ENCODE measurements at places on chromosomes 13 and 19.

DNA sequence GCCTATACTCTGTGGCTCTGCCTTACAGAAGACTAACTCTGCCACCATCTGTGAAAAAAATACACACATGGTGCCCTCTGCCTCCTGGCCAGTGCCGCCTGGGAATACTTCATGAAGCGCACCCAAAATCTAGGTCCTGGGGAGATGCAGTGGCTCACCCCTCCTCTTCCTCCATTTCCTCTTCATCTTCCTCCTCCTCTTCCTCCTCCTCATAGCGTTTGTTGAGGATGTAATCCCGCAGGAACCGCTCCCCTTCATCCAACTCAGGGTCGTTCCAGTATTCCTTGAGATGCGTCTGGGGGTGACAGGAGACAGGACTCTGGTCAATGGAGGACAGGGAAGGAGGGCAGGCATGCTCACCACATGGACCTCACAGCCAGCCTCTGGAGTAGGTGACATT is 5.7 kb downstream of the KRI1 start:
- no peak for DNase-seq

DNA sequence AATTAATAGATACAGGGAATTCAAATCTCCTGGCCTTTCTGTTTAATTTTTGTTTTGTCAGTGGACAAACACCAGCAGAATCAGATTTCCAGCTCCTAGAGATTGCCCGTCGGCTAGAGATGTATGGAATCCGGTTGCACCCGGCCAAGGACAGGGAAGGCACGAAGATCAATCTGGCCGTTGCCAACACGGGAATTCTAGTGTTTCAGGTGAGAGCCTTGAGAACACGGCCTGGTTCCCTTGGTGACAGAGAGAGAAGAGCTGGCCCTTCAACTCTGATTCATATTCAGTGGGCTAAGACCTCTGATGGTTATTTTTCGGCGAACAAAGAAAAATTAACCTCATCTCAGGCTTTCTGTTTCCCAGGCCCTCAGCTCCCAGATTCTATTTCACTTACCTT is 191.3 kb downstream of the STK24 start:
- DNase-seq: no peak

GRCh38 chr19:29887442-29887855 is 54.6 kb upstream of the URI1 start:
- DNase-seq: no peak

DNA sequence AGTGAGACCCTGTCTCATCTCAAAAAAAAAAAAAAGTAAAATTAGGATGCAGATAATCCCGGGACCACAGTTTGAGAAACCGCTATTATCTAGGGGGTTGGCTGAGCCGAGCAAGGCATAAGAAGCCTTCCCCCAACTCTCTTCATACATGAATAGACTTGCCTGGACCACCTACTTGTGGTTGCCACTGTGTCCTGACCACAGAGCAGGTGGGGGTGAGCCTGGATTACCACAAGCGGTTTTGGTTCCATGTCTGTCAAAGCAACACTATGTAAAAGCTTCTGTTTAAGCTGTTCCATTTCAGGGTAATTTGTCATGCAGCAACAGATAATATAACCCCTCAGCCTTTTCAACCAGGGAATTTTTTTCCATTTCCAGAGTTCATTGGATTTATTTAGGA is 3.3 kb upstream of the NAPA start:
- DNase-seq: no peak

DNA sequence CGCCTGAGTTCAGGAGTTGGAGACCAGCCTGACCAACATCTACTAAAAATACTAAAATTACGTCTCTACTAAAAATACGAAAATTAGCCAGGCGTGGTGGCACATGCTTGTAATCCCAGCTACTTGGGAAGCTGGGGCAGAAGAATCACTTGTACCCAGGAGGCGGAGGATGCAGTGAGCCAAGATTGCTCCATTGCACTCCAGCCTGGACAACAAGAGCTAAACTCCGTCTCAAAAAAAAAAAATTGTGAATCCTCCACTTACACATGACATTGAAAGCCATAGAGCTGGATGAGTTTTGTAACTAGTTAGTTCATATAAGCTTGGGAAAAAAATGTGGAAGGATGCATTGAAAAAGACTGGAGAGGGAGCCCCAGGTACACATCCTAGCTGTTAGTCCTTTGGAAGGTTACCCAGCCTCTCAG is 452 bp upstream of the PSMD8 start:
- DNase-seq: no peak

Measured in GM23338 (cell line).